ENCODE measurements at places on chromosomes 2 and 18. TPM values are rescaled to one million over a fixed set of nuclear protein-coding genes. Genes with fewer than 3 reads are reported as not detected.

Gene UPP2
- polyA plus RNA-seq, result not detected

Gene FEV
- not detected for polyA plus RNA-seq

Gene SKOR2
- polyA plus RNA-seq, result not detected

Gene XDH
- polyA plus RNA-seq, result 0.06 TPM

Gene MAP3K19
- not detected for polyA plus RNA-seq

Gene NFU1
- polyA plus RNA-seq, result 61.5 TPM

Gene DSG2
- polyA plus RNA-seq, result 10.1 TPM

Gene HJURP
- 0.08 TPM for polyA plus RNA-seq

Gene SATB2
- 0.54 TPM for polyA plus RNA-seq

Gene EMX1
- not detected for polyA plus RNA-seq

Gene HAAO
- polyA plus RNA-seq, result 1.3 TPM

Gene CYS1
- 0.42 TPM for polyA plus RNA-seq

Gene ENOSF1
- 9.9 TPM for polyA plus RNA-seq

Gene MYO5B
- polyA plus RNA-seq, result 0.84 TPM

Gene NEU2
- not detected for polyA plus RNA-seq

Gene CAVIN2
- 35.2 TPM for polyA plus RNA-seq

Gene FBXO48
- polyA plus RNA-seq, result 0.42 TPM

Gene PDCD1
- 3.3 TPM for polyA plus RNA-seq

Gene SLC16A14
- 0.53 TPM for polyA plus RNA-seq

Gene FKBP7
- 5.3 TPM for polyA plus RNA-seq

All from heart left ventricle (tissue), 16 donors.